HuH-7.5 (cell line): ENCODE measurements at places on chromosomes 2 and 18.
A peak's percentile ranks its signal among the peaks of the same experiment; 100 is the strongest.

- DNase-seq: no peak
These were observed 174.5 kb downstream of the PID1 start for GRCh38 chr2:229096409-229097066.

GRCh38 chr2:45896311-45896710 lies 244.8 kb downstream of the PRKCE start:
- no peak for DNase-seq

- DNase-seq: no peak
These were observed 5.3 kb upstream of the NCL start for GRCh38 chr2:231469583-231469950.

- no peak for DNase-seq
These were observed 49.2 kb downstream of the TRPM8 start for GRCh38 chr2:233966388-233966787.

GRCh38 chr2:25790074-25790790 lies 88.1 kb downstream of the ASXL2 start:
- no peak for DNase-seq

DNA sequence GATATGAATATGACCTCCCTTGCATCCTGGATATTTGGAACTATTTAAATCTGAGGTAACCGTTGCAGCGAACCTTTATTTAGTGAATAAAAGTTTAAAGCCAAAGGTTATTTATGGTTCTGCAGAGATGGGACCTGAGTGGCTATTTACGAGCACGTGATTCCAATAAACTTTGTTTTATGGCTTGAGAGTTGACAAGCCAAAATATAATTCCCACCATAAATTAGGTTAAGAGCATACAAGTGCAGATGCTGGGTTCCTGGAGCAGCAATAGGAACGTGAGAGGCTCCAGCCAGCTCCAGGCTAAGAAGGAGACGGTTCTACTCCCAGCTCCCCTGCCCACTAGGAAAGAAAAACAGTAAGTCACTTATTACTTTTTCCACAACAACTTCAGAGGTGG lies 5.2 kb upstream of the HOXD4 start:
- DNase-seq: no peak

DNA sequence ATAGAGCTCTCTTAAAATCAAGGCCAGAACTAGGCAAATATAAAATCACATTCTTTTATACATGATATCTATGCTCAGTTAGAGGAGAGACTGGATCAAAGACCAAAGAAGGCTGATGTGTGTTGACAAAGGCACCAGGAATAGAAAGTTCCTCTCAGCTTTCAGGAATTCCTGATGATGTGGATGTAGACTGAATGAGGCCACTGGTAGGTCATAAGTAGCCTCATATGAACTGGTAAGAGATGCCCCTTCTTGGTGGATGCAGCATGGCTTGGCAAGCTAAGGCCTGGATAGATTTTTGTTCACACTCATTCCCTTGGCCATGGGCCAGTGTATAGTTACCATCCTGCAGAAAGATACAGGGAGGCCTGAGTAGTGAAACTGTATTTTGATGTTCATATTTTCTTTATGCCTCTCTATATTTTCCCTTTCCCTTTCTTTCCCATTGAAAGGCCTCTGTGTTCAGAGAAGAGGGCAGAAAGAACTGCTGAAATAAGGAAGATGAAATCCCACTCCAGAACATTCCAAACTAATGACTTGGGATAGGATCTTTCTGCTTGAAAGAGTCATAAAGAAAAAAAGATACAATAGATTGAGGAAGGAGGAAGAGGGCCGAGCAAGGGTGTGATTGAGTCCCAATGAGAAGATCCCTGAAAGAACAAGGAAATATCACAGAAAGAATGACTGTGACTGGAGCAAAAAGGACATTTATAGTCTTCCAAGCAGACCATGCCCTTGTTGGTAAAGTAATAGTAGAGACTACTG lies 2182.7 kb upstream of the PIK3C3 start:
- no peak for DNase-seq

DNA sequence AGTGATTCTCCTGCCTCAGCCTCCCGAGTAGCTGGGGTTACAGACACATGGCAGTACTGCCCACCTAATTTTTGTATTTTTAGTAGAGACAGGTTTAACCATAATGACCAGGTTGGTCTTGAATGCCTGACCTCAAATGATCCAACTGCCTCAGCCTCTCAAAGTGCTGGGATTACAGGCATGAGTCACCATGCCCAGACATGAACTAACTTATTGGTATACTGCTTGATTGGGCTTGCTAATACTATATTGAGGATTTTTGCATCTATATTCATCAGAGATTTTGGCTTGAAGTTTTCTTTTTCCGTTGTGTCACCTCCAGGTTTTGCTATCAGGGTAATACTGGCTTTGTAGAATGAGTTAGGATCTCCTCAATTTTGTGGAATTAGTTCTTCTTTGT lies 706.1 kb upstream of the HS6ST1 start:
- DNase-seq: no peak

GRCh38 chr2:105487142-105488069 lies 88.6 kb upstream of the FHL2 start:
- DNase-seq: no peak

- DNase-seq: no peak
These were observed 13.6 kb downstream of the NDUFS1 start for GRCh38 chr2:206145665-206146064.

DNA sequence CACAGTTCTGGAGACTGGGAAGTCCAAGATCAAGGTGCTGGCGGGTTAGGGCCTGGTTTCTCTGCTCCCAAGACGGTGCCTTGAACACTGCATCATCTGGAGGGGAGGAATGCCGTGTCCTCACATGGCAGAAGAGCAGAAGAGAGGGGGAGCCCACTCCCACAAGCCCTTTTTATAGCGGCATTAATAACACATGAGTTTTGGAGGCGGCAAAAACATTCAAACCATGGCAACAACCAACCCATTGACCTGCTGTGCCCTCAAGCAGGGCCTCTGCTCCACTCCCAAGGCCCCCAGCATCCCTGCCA lies 62.0 kb downstream of the SMAD7 start:
- no peak for DNase-seq

GRCh38 chr2:202203348-202203747 lies 35.0 kb downstream of the SUMO1 start:
- DNase-seq: no peak

- DNase-seq: no peak
These were observed 3.8 kb downstream of the C2orf92 start for GRCh38 chr2:97673182-97673914.

DNA sequence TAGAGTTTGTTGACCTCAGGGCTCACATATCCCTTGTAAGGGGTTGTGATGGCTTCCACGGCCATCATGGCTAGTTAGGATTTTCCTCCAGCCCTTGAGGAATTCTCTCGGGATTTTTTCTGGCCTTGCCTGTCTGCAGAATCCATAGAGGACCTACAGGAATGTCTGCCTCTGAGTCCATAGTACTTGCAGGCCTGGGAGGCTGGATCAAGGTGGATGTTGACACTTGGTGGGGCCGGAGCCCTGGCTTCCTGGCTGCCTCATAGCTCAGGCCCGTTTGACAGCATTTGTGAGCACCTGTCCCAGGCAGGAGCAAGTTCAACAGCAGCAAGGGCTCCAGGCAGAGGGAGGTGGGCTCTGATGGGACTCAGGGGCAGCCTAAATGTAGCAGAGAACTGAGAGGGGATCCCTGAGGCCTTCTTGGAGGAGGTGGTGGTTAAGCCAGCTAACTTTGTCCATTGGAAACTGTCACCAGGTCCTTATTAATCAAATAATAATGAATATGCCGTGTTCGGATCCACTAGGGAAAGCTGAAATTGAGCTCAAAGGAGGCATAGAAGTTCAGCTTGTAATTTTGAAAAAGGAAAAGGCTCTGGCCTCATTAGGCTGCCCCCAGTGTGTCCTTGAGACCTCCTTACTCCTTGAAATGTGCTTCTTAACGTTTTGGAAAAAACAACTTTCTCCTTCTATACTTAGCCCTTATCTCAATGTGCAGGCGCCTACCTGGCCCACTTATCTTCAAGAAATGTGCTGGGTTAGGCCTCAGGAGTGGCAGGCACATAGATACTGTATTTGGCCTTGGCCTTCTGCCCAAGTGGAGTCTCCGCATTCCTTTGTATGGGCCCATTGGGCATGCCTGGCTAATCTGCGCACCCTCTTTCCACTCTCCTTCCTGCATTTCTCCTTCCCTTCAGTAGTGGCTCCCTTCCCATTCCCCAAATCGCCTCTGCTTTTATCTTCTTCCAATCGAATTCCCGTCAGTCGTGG lies 66.9 kb downstream of the HPCAL1 start:
- DNase-seq: peak; percentile 82

DNA sequence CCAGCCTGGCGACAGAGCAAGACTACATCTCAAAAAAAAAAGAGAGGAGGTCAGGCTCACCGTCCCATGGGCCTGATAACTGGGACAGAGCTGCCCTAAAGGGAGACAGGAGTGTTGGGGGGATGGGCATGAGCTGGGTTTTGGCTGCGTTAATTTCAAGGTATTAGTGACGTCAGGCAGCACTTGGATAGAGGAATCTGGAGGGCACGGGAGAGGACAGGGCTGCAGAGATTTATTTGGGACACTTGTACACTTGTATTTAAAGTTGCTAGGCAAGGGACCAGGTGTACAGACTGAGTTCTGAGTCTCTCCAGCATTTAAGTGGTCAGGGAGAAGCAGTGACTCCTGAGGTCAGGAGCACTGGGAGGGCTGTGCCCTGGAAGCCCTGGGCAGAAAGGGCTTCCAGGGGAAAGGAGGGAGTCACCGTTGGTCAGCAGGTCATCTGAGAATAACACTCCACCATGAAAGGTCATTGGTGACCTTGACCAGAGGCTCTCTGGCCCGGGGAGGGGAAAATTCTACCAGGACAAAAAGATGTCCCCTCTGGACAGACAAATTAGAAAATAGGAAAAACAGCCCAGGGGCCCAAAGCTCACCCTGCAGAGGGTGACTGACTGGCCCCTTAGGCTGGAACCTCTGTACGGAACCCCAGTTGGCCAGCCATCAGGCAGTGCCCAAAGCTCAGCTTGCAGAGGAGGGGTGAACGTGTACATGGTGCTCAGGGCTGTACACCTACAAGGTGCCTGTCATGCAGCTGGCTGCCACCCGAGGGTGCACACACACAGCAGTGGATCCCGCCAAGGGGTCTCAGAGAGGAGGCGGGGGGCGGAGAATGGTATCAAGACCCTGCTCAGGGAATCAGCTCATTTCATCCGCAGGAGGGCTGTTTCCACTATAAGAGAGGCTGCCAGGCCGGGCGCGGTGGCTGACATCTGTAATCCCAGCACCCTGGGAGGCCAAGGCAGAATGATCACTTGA lies 23.0 kb upstream of the CNNM3 start:
- no peak for DNase-seq

GRCh38 chr2:173157676-173158293 lies 82.1 kb downstream of the MAP3K20 start:
- no peak for DNase-seq

DNA sequence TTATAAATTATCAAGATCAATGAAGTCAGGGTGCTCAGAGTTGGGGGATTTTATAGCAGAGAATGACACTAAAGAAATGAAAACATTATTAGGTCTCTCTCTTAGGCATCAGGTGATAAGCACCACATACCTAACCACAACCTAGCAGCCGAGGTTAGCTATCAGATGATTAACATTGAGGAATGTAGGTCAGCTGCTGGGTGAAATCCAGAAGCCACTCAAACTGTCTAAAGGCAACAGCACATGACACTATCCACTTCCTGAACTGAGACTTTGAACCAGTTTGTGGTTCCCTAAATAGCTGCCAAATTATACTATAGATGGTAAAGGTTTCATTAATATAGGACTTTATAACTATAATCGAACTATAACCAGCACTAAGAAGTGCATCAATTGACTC lies 4.7 kb downstream of the EPG5 start:
- no peak for DNase-seq
